ENCODE measurements at places on chromosomes 2 and 18.

DNA sequence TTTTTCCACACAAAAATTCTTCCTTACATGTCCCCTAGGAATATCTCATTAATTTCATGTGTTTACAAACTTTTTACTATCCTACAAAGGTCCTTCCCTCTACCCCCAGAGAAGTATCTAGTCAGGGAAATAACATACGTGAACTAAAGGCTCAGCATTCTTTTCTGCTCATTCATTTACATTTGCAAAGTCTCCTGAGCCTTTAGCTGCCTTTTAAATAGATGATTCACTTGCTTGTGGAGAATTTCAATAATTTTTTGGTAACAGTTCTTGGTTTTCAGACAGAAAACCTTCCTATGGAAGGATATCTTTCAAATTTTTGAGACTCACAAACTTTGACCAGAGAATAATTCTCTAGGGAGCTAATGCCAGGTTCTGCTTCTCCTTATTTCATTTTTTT is 81.5 kb upstream of the RMDN2 start:
- no peak for DNase-seq
- H3K27me3 ChIP-seq: no peaks in the 10 kb centered on the region
- H3K4me3 ChIP-seq: no peak overlapping the region
- H3K4me1 ChIP-seq: no peaks in the 10 kb centered on the region

GRCh38 chr18:36559149-36559857 is 261.8 kb downstream of the FHOD3 start:
- no peak overlapping the region for H3K4me3 ChIP-seq
- no peaks in the 10 kb centered on the region for H3K4me1 ChIP-seq
- no peaks in the 10 kb centered on the region for H3K27me3 ChIP-seq
- H3K36me3 ChIP-seq: no peaks in the 10 kb centered on the region
- no peak overlapping the region for H3K27ac ChIP-seq
- no peak for DNase-seq

GRCh38 chr2:96112501-96113366 is 3.6 kb downstream of the ADRA2B start:
- DNase-seq: no peak
- no peaks in the 10 kb centered on the region for H3K27me3 ChIP-seq
- H3K36me3 ChIP-seq: no peaks in the 10 kb centered on the region
- H3K4me3 ChIP-seq: no peak overlapping the region

DNA sequence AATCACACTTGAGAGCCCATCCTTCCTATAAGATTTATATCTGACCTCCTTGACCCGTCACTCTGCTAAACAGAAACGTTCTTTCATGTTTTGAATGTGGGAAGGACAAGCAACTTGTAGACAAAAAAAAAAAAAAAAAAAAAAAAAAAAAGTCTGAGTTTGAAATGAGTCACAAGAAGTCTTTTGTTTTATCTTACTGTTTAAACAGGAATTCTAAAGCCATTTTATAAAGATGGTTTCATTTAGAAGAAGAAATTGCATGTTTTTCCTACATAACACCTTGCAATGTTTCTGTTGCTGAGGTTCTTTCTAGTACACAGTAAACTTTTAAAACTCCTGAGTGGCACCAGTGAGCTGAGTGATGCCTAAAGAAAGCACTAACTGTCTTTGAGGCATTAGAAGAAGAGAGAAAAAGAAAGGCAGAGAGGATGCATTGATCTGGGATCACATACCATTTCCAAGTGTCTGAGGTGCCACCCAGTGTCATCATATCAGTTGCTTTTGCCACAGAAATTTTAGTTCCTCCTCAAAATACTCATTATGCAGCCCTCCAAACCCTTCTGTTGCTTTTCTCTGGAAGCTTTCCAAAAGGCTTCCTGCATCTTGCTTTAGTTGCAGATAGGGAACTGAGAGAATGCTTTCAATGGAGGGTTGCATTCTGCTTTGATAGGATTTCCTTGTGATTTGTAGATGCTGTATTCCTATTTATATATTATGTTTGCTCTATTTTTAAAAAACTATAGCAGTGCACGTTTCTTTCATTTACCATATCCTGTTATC is 69.1 kb downstream of the ACVR2A start:
- DNase-seq: no peak
- H3K4me3 ChIP-seq: no peak overlapping the region
- H3K27me3 ChIP-seq: no peaks in the 10 kb centered on the region
- H3K36me3 ChIP-seq: no peaks in the 10 kb centered on the region
- H3K27ac ChIP-seq: no peak overlapping the region
- no peaks in the 10 kb centered on the region for H3K4me1 ChIP-seq

GRCh38 chr18:26438980-26439379 is 109.4 kb downstream of the KCTD1 start:
- DNase-seq: no peak
- H3K27me3 ChIP-seq: no peaks in the 10 kb centered on the region
- H3K4me3 ChIP-seq: no peak overlapping the region
- no peaks in the 10 kb centered on the region for H3K36me3 ChIP-seq
- peaks cover 4% of the 10 kb centered on the region for H3K4me1 ChIP-seq
- no peak overlapping the region for H3K27ac ChIP-seq

DNA sequence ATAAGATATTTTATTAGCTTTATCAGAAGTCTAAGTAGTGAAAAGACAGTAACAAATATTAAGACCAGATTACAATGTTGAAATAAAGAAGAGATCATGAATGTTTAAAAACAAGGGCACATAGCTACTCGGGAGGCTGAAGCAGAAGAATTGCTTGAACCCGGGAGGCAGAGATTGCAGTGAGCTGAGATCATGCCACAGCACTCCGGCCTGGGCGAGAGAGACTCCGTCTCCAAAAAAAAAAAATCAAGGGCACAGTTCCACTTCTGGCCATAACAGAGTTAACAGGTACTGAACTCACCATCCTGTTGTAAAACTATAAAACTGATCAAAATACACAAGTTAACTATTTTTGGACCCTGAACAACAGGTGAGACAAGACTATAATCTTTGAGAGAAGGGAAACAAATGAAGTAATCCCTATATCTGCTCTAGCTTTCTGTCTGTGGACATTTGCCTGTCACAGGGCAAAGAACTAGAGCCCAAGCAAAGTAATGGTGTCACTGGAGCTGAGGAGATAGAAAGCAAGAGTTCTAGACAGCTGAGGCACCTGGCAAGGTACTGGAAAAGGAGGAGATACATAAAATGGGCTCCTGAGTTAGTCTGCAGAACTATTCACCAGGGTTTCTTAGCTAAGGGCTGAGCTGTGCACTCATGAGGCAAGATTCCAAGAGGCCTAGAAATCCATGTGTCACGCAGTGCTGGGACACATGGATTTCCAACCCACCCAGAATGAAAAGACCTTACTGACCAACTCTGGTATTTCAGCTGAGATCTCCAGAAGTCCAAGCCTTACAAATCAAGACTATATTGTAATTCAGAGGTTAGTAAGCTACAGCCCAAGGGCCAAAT is 15.2 kb downstream of the MMADHC start:
- peaks cover 8% of the 10 kb centered on the region for H3K4me1 ChIP-seq
- H3K4me3 ChIP-seq: no peak overlapping the region
- peak overlapping the region; percentile 70 for H3K27ac ChIP-seq
- H3K27me3 ChIP-seq: no peaks in the 10 kb centered on the region

All from prostate gland (tissue), 2 donors.